ENCODE measurements at places on chromosomes 1 and 21. TPM values are rescaled to one million over a fixed set of nuclear protein-coding genes. Genes with fewer than 3 reads are reported as not detected.

LRRC38 gene
- total RNA-seq: not detected

SGIP1 gene
- not detected for total RNA-seq

TNNT2 gene
- total RNA-seq: 4.8 TPM

SLAMF9 gene
- 0.94 TPM for total RNA-seq

CYP4A22 gene
- total RNA-seq: not detected

GJA4 gene
- not detected for total RNA-seq

IGSF21 gene
- not detected for total RNA-seq

TMEM79 gene
- total RNA-seq: 10.4 TPM

ZNF648 gene
- not detected for total RNA-seq

ATG4C gene
- total RNA-seq: 13.8 TPM

DISC1 gene
- total RNA-seq: 7.4 TPM

LCE2C gene
- not detected for total RNA-seq

DMBX1 gene
- 0.79 TPM for total RNA-seq

All from PC-9 (cell line).